Activated CD8-positive, alpha-beta memory T cell treated with anti-CD3 and anti-CD28 coated beads for 1 hour (primary cell): ENCODE measurements at places on chromosomes 1 and 21.

GRCh38 chr1:9079988-9080704 lies 10.7 kb upstream of the SLC2A5 start:
- no peak for DNase-seq

- no peak for DNase-seq
These were observed 61.6 kb upstream of the ATP5PO start for GRCh38 chr21:33977017-33977720.

- DNase-seq = no peak
These were observed 46.3 kb downstream of the SLC30A10 start for GRCh38 chr1:219882096-219882495.

DNA sequence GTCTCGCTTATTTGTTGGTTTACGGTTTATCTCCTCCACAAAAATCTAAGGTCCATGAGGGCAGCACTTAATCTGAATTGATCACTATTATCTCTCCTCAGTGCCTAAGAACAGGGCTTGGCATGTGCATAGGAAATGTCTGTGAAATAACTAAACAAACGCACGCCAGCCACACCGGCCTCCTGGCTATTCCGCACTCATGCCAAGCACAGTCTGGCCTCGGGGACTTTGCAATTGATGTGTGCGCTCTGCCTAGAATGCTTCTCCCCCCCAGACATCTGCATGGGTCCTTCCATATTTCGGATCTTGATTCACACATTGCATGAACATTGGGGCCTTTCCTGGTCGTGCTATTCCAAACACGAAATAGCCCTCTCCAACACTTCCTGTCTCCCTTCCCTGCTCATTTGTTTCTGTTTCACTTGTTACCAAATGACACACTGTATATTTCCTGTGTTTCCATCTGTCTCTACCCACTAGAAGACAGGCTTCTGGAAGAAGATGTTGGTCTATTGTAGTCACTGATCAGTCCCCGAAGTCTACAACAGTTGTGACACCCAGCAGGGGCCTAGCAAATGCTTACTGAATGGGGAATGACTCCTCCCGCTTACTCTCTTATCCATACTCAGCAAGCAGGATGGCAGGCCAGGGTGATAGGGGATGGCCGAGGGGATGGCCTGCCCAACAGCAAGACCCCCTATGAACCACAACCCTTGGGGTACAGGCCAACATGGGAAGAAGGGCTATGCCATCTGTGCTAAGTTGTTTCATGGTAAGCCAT lies 93.9 kb downstream of the GLIS1 start:
- DNase-seq = no peak

- no peak for DNase-seq
These were observed 23.2 kb downstream of the ADORA1 start for GRCh38 chr1:203150511-203151297.
